ENCODE measurements at places on chromosomes 2 and 18.

- no peak for DNase-seq
These were observed 19.9 kb upstream of the CXXC1 start for GRCh38 chr18:50307400-50307737.

GRCh38 chr2:229713371-229714079 lies 830 bp downstream of the DNER start:
- no peak for DNase-seq

DNA sequence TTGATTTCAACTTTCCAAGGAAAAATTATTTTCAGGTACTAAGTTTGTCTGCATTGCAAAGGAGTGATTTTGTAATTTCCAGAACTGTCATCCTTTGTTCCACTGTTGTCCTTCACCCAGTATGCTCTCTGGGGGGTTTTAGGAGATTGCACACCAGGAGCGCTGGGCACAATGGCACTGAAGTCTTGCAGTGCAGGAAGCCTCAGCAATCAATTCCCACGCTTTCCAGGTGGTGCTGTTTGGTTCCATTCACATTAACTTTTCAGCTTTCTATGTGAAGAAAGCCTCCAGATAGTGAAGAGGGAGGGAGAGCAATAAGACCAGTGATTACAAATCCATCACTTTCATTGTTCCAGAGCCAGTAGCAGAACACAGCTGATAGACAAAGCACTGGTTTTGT lies 344.0 kb upstream of the VWC2L start:
- no peak for DNase-seq

DNA sequence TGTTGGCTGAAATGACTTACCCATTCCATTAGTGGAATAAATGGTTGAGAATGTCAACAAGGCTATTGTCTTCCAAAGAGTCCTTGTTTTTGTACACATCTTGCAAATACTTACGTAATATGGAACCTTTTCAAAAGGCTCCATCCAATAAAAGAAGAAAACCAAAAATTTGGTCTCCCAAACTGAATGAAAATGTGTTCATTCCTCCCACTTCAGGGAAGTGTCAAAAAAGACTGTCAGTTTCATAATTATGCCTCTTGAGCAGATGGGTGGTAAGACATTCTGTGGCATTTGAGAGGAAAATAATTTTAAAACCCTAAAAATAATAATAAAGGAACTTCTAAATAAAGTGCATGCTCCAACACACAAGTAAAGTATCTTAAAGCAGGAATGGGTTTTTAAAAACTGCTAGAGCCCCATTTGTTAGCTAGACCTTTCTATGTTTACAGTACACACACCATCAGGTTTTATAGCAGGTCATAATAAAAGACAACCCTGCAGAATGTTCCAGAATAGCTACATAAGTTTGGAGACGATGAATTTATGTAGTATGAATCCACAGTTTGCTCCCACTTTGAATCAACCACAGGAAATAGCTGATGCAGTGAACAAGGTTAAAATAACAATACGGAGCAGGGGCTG lies 843.7 kb downstream of the LRRTM4 start:
- DNase-seq: no peak

Data from cardiac fibroblast (primary cell).